ENCODE measurements at places on chromosomes 5 and 9.

- no peak for DNase-seq
Observed at GRCh38 chr5:76425146-76425545, 22.1 kb downstream of the IQGAP2 start.

DNA sequence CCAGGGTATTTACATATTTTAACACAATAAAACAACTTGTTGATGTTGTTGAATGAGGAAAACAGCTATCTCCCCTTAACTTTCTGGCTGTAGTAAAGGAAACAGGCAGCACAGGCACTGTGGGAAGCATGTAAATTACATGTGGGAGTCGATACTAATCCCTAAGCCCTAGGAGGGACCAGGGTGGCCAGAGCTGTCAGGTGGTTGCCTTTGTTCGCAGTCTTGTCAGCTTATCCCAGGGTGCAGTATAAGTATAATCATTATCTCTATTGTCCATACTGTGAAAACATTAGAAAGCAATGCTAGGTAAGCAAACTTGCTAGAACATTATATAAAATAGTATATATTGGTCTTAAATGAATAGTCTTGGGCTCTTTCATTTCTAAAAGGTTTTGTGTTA, 125.6 kb upstream of the RPS23 start:
- DNase-seq: no peak

GRCh38 chr5:82314964-82315758, 37.0 kb upstream of the RPS23 start:
- DNase-seq: no peak

- DNase-seq: no peak
Observed at GRCh38 chr9:13149454-13149853, 130.0 kb downstream of the MPDZ start.

GRCh38 chr9:127550751-127551150, 61.3 kb upstream of the STXBP1 start:
- no peak for DNase-seq

DNA sequence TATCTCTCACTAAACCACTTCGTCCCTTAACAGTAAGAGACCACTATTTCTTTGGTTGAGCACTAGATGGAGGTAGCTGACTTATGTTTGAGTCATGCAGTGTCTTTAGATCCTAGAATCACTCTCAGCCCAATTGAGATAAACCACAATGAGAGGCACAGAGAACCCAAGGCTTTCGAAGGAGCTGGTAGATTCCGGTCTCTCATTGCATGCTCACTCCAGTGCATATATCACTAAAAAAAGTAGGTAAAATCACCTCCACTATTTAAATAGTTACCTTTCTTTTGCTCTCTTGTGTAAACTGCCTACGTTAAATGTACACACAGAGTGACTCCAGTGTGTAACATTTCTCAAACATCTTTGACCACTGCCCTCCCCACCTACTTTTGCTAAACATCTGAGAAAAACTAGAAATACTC, 27.6 kb downstream of the ACTL7A start:
- DNase-seq: no peak

- no peak for DNase-seq
Observed at GRCh38 chr9:36748322-36748899, 175.7 kb downstream of the MELK start.

GRCh38 chr9:36426945-36427344, 26.9 kb upstream of the RNF38 start:
- DNase-seq: no peak

GRCh38 chr5:163453705-163454104, 6.2 kb downstream of the NUDCD2 start:
- DNase-seq: no peak

- DNase-seq: no peak
Observed at GRCh38 chr9:20462410-20462809, 159.9 kb downstream of the MLLT3 start.

DNA sequence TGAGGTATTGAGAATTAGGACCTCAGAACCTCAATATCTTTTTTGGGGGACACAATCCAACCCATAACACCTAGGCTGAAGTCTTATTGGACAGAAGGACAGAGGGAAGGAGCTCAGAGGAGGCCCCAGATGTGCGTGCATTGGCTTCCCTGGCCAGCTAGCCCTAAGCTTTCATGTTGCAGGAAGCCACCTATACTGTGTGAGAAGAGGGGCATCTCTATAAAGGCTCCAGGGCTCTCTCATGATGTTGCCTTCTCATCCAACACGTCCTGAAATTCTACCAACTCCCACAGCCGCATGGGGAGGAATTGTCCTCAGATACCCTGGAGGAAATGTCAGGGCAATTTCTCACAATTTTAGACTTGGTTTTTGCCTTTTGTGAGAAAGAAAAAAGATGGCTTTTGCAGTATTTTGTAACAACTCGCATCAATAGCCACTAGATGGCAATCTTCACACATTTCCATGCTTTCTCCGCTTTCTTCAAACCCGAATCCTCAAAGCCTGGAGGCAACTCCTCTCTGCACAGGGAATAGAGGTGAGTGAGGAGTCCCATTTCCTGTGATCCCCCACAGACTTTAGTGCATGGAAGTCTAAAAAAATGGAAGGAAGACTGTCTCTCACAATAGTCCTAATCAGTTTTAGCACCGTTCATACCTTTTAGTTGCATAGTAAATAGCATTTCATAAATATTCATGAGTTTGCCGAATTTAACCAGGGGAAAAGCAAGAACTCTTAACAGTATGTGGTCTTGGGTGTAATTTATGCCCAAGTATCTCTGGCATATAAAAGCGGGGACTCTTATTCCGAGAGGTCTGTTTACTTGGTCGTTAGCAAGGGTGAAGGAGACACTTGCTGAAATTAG, 7.4 kb upstream of the PPP3R2 start:
- DNase-seq: no peak
